H4 (cell line): ENCODE measurements at places on chromosomes 12 and 14. TPM values are rescaled to one million over a fixed set of nuclear protein-coding genes. Genes with fewer than 3 reads are reported as not detected.
A peak's percentile ranks its signal among the peaks of the same experiment; 100 is the strongest.

PPP1R1A gene
- 0.21 TPM in 1 of 2 replicates, not detected in the other for total RNA-seq

CCDC175 gene
- not detected in 2 replicates for total RNA-seq

GPR84 gene
- not detected in 2 replicates for total RNA-seq

KLRK1 gene
- not detected in 2 replicates for total RNA-seq

TGFB3 gene
- total RNA-seq: 1.0 and 2.3 TPM in 2 replicates

APOF gene
- not detected in 2 replicates for total RNA-seq

TAS2R8 gene
- total RNA-seq: not detected in 2 replicates

ERGIC2 gene
- total RNA-seq: 109 and 117 TPM in 2 replicates

SDR9C7 gene
- total RNA-seq: 0.14 TPM in 1 of 2 replicates, not detected in the other

CELA1 gene
- not detected in 2 replicates for total RNA-seq

DHRS1 gene
- total RNA-seq: 5.8 and 6.0 TPM in 2 replicates

R3HDM2 gene
- 9.5 and 12.3 TPM in 2 replicates for total RNA-seq

GRCh38 chr12:45227316-45228067 lies 11.6 kb downstream of the ANO6 start:
- DNase-seq: no peak

GRCh38 chr12:41277100-41277945 lies 89.2 kb downstream of the PDZRN4 start:
- peak; percentile 41 for DNase-seq

DNA sequence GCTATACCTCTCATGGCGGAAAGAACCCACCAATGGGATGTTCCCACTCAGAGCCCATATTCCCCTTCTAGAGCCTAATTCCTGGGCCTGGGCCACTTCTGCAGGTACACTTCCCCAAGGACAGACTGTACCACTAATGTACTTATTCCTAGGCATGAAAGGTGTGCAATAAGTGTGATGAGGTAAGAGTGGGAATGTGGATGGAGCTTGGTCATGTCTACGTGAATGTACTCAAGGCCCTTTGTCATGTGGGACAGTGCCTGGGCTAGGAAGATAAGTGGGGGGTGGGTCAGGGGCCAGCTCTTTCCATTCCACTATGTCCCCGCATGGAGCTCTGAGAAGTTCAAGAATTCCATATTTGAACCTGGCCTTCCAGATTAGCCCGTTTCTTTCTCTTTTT lies 63.4 kb upstream of the FUT8 start:
- DNase-seq: no peak

GRCh38 chr12:92199819-92200576 lies 54.4 kb upstream of the BTG1 start:
- no peak for DNase-seq

GRCh38 chr12:131607658-131608447 lies 103.0 kb upstream of the SFSWAP start:
- DNase-seq: no peak

DNA sequence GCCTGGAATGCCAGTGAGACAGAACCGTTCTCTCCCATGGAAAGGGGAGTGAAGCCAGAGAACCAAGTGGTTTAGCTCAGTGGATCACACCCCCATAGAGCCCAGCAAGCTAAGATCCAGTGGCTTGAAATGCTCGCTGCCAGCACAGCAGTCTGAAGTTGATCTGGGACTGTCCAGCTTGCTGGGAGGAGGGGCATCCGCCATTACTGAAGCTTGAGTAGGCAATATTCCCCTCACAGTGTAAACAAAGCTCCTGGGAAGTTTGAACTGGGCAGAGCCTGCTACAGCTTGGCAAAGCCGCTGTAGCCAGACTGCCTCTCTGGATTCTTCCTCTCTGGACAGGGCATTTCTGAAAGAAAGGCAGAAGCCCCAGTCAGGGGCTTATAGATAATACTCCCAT lies 374.3 kb upstream of the DCN start:
- DNase-seq: no peak

DNA sequence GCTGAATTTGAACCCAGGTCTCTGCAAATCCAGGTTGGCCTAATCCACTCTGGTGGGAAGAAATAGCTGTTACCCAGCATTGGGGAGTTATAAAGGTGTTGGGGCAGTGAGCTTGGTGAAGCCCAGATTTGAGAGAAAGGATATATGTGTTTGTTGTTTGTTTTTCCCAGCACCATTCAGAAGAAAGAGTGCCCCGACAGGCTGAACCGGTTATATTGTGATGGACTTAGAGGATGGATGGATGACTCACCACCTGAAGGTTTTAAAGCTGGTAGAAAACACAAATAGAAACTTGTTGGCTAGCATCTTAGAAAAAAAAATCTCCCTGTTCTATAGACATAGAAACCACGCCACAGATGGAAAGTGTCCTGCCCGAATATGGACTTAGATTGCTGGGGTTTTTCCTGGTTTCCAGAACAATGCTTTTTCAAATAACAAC lies 404.6 kb downstream of the MED13L start:
- peak; percentile 20 for DNase-seq

GRCh38 chr14:50395448-50395847 lies 1.2 kb downstream of the CDKL1 start:
- no peak for DNase-seq

- no peak for DNase-seq
Observed at GRCh38 chr12:97464385-97465321, 2.0 kb downstream of the RMST start.

DNA sequence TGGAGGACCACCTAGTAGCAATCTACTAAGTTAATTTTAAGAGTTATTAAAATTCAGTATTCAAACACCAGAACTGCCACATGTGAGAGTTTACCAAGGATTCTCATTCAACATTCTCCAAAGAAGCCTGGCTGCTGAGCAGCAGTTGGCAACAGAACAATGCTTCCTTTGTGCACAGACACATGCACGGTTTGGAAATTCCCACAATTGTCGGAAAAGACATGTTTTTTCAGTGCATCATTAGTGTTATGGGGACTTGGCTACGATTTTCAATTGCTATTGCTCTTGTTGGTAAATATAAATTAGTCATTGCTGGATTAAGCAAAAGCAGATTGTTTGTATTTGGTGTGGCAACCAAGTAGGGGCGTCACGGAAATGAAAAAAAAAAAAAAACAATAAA lies 22.2 kb downstream of the ST8SIA1 start:
- peak; percentile 58 for DNase-seq

- no peak for DNase-seq
Observed at GRCh38 chr12:98385641-98386040, 129.7 kb upstream of the TMPO start.

- DNase-seq: no peak
Observed at GRCh38 chr14:33796356-33796755, 154.5 kb downstream of the EGLN3 start.

GRCh38 chr12:48279101-48279500 lies 71.6 kb downstream of the ZNF641 start:
- DNase-seq: no peak

DNA sequence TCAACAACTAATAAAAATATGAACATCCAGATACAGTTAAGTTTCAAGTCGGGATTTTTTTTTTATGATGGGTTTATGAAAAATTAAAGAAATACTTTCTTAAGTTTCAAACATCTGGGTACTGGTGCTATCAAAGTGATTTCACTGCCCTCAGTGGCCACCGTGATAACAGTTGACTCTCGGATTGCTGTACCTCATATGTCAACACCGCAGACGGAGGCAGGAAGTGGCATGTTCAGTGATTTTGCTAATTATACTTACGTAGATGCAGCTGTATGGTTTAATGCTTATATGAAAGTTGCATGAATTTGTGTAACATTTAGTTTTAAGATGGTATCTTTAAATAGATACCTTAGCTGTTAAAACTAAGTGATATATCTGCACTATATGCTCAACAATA lies 20.8 kb upstream of the FBLN5 start:
- DNase-seq: no peak

DNA sequence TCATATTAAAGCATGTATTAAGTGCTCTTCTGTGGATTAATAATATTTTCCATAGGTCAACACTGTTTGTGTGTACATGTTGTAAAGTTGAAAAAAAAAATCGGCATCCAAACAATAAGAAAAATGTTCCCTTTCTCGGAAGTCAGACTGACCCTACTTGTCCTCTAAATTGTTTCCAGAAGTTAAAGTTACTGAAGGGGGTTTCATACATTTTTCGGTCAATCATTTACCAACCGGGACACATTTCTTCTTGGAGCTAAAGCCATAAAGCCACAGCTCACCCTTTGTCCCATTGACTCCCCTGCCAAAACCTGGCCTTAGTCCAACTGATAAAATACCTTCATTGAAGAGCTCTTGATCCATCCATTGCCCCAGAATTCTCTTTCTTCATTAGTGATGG lies 230.0 kb downstream of the ANO2 start:
- DNase-seq: no peak

DNA sequence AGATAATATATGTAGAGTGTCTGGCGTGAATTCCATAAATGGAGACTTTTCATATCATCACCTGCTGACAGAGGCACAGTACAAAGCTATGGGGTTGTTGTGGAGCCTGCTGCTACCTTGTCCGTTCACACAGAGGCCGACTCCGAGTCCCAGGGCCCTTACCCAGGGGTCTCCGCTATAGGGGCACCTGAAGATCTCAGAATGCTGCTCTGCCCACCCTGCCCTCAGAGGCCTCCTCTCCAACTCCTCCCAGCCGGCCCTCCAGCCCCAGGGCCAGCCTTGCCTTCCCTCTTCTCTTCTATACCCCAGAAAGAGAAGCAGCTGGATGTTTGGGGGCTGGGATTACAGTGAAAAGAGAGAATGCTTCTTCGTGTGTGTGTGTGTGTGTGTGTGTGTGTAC lies 21.3 kb downstream of the NCKAP5L start:
- no peak for DNase-seq

- DNase-seq: no peak
Observed at GRCh38 chr14:58332561-58332960, 34.2 kb downstream of the ARID4A start.

DNA sequence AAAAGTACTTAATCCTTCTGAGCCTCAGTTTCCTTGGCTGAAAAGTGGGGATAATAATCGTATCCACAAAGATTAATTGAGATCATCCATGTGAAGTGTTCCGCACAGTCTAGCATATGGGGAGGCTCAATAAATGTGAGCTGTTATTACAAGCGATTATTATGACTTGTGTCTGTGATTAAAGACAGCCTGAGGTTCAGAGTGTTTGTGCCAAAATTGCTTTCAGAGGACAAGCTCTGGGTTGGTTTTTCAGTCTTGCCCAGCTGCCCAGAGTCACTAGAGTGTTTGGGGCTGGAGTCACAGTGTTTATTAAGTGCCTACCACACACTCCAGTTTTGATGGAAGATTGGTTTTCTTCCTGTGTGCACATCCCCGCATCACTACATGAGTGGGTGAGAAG lies 53.5 kb downstream of the NTF3 start:
- DNase-seq: no peak

DNA sequence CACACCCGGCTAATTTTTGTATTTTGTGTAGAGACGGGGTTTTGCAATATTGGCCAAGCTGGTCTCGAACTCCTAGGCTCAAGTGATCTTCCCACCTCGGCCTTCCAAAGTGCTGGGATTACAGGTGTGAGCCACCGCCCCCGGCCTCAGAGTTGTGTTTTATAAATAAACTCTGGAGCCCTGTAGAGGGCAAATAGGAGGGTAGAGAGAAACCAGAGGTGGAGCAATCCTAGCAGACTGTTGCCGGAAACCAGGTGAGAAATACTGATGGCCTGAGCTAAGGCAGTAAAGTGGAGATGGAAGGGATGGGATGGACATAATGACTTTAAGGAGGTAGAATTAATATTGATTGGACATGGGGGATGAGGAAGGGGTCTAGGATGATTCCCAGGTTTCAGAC lies 2.7 kb upstream of the HSD17B6 start:
- no peak for DNase-seq
